Activated T-cell treated with anti-CD3 and anti-CD28 coated beads, Interleukin-2, amount 50 U/mL, for 4 hours (primary cell): ENCODE measurements at places on chromosomes 16 and 17. TPM values are rescaled to one million over a fixed set of nuclear protein-coding genes. Genes with fewer than 3 reads are reported as not detected.

The KRT33B gene
- not detected for total RNA-seq

The ITGB4 gene
- total RNA-seq, result 2.3 TPM

The CA5A gene
- total RNA-seq, result 0.43 TPM

The SLC9A5 gene
- 3.6 TPM for total RNA-seq
